Activated CD8-positive, alpha-beta memory T cell treated with anti-CD3 and anti-CD28 coated beads for 24 hours (primary cell): ENCODE measurements at places on chromosomes 16 and 17.

DNA sequence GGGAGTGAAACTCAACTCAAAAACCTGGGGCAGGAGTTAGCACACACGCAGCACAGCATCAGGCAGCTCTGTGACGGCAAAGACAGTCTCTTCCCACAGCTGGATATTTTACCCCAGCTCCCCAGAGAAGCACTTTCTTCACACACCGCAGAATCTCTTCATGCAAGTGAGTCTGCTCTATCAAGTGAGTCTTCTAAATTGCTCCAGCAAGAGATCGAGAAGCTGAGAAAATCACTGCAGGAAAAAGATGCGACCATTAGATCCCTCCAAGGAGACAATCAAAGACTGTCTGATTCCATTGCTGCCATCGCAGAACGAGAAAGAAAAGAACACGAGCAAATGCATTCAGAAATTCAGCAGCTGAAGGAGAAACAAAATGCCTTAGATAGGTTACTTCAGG is 16.9 kb upstream of the LCMT1 start:
- no peak for DNase-seq

DNA sequence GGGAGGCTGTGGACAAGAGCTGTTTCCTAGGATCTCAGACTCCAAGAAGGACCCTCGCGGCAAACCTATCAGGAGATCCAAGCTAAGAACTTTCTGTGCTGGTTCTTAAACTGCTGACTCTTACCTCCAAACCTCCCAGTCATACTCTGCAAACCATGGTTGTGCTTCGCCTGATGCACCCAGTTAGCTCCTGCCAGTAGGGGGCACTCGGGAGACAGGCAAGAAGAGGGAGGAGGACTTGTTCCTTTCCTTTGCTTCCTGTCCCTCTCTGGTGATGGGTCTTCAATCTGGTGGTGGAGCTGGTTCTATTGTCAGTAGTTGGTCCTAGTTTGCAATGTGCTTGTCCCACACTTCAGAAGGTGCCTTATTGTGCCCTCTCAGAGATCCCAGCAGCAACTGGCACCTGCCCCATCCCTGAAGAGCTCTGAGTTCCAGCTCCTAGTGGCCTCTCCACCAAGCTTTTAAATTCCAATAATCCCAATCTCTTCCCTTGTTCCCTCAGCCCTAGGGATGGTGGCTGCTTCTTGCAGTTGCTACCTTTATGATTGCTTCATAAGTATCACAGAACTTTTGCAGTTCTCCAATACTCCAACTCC is 113.5 kb upstream of the RPL38 start:
- DNase-seq = peak; percentile 64

- no peak for DNase-seq
Measured at GRCh38 chr16:84007965-84008364, 34.6 kb downstream of the SLC38A8 start.

- no peak for DNase-seq
Measured at GRCh38 chr17:3828151-3828851, 17.7 kb downstream of the NCBP3 start.

GRCh38 chr17:16352667-16353316 is 477 bp downstream of the CENPV start:
- DNase-seq = peak; percentile 88

GRCh38 chr16:14502256-14502875 is 127.7 kb downstream of the PARN start:
- DNase-seq = no peak

GRCh38 chr17:75271233-75271954 is 363 bp upstream of the MIF4GD start:
- peak; percentile 95 for DNase-seq

GRCh38 chr16:87926246-87927194 is 9.8 kb downstream of the CA5A start:
- DNase-seq = no peak

GRCh38 chr17:38449364-38449763 is 21.1 kb downstream of the ARHGAP23 start:
- no peak for DNase-seq

DNA sequence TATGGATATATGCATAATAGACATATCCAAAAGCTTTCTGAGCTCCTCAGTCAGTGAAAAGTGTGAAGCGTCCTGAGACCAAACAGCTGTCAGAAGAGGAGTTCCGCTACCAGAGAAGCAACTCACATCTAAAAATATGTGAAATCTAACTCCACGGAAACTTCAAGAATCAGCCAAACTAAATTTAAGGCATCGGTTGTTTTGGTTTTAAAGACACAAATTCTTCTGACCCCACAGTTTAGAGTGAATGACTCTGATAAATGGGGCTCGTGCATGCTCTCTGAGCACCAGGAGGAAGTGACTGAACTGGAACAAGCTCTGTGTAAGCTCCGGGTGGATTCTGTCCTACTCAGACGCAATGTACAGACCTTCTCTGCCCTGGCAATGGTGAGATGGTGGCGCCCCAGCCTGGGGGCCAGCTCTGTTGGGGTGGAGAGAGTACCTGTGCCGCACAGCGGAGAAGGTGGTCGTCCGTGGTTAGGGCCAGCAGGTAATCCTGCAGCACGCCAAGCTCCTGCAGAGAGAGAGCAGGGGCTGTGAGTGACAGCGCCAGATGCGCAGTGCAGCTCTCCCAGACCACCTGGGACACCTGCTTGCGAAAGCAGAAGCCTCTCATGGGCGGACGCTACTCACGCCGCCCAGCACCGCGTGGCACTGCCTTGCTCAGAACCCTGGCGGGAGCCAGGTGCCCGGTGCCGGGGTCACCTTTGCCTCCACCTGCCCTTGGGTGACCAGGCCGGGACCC is 44.4 kb upstream of the ATP2A3 start:
- DNase-seq = no peak

- DNase-seq = no peak
Measured at GRCh38 chr17:50575581-50576210, 15.2 kb downstream of the CACNA1G start.

DNA sequence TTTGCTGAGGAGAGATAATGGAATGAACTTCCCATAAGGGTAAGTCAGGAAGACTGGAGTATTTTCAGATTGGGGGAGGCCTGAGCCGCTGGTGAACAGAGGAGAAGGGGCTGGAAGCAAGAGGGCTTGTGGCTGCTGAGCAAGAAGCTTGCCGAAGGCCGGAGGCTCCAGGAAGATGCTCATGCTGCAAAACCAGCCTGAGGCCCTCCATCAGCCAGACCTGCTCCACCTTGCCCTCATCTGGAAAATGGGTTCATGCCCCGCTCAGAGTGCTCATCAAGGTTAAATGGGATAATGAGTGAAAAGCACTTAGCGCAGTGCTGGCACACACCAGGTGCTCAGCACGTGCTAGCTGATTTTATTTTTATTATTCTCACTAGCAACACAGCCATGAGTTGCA is 5.5 kb upstream of the ASGR1 start:
- DNase-seq = no peak

DNA sequence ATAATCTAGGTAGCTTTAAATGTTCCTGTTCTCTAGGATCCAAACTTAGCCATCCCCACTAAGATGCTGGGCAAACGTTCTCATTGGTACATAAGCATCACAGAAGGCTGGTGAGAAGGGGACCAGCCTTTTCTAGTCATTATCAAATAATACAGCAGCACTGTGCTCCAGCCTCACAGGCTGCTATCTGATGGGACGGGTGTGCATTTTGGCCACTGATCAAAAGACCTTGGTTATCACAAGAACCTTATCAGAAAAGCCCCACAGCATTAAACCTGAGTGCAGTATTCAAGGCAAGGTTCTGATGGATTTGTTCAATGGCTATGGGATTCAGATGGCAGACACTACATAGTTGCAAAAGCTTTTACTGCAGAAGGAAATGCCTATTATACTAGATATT is 19.1 kb upstream of the KPNB1 start:
- DNase-seq = no peak

DNA sequence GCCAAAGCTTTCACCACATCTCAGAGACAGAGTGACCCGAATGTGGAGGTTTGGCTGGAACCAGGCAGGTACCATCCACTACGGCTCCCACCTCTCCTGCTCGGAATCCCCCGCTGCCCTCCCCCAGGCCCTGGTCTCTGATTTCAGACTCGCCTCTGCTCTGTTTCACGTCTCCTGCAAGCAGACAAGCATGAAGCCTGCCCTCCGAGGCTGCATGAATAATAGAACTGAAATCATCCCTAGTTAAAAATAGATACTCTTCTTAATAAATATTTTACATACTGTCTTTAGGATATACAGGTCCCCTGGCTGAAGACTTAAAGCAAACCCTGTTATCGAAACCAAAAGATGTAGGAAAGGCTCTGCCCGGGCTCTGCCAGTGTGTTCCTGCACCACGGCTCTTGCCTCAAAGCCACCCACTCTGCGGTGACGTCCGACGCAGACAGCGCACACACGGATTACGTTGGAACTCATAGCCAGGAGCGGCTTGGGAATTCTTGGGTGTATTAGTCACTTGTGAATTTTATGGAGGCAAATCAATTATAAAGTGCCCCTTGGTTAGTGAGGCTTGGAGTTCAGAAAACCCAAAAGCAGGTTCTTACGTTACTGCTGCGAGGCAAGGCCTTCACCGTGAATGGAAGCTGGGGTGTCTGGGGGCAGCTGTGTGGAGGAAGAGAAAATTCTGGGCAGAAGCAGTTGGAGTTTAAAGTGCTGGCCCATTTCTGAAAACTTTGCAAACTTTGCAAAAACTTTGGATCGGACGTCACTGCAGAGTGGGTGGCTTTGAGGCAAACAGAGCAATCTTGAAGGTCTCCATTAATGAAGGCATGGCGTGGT is 25.6 kb upstream of the NPTX1 start:
- no peak for DNase-seq

GRCh38 chr16:72558501-72558900 is 386.5 kb upstream of the PMFBP1 start:
- no peak for DNase-seq

DNA sequence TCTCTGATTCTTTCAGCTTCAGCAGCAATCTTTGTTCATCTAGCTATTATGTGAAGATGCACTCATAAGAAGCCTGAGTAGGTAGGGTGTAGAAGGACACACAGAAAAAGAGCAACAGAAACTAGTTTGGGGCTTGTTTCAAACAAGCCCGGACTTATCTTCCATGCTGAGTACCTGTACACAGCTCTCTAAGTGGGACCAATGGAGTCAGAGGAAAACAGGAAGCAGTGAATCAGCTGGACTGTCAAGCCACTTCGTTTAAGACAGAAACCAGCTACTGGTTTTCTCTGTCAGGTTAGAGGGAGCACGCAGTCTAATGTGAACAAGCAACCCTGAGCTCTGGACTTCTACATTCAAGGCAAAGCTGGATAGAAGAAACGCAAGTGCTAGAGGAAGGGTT is 16.0 kb downstream of the MAP2K6 start:
- DNase-seq = no peak

GRCh38 chr16:81646561-81646960 is 132.5 kb upstream of the PLCG2 start:
- DNase-seq = no peak

DNA sequence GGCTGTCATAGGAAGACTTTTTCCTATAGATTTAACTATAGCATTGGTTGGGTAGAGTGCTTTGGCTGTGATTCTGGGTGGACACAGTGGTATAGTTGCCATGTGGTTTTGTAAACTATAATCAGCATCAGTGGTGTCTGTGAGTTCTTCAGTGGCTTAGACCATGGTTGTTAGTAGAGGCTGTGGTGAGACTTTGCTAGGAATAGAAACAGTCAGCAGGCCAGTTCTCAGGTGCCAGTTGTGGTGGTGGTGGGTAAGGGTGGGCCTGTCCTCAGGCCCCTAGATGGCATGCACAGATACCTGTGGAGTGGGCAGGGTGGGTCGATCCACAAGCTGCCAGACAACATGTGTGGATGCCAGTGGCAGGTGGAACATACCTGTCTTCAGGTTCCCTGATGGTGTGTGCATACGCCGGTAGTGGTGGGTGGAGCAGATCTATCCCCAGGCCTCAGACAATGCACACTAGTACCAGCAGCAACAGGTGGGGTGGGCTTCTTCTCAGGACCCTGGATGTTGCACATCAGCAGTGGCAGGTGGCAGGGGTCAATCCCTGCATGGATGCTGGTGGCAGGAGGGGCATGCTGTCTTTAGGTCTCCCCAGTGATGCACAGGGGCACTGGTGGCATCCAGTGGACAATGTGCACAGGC is 28.4 kb upstream of the GINS3 start:
- DNase-seq = no peak

DNA sequence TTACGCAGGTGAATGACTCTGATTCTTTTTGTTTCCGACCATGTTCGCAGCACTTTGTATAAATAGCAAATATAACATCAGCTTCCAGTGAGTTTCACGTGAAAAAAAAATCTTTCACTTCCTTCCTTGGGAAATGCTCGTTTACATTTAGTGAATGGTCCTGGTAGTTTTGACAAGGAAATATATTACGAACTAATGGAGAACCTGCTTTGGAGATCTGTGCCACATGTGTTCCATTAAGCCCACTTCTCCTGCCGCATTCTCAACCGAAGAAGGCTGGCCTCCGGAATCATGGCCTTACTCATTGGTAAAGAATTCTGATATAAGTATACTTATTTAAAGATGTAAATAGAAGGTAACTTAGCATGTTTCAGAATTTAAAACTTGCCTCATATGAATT is 3.6 kb downstream of the CRAMP1 start:
- no peak for DNase-seq

GRCh38 chr16:67647681-67648080 is 2.7 kb downstream of the CARMIL2 start:
- peak; percentile 54 for DNase-seq

GRCh38 chr17:8221663-8222379 is 11.4 kb upstream of the AURKB start:
- DNase-seq = peak; percentile 99

DNA sequence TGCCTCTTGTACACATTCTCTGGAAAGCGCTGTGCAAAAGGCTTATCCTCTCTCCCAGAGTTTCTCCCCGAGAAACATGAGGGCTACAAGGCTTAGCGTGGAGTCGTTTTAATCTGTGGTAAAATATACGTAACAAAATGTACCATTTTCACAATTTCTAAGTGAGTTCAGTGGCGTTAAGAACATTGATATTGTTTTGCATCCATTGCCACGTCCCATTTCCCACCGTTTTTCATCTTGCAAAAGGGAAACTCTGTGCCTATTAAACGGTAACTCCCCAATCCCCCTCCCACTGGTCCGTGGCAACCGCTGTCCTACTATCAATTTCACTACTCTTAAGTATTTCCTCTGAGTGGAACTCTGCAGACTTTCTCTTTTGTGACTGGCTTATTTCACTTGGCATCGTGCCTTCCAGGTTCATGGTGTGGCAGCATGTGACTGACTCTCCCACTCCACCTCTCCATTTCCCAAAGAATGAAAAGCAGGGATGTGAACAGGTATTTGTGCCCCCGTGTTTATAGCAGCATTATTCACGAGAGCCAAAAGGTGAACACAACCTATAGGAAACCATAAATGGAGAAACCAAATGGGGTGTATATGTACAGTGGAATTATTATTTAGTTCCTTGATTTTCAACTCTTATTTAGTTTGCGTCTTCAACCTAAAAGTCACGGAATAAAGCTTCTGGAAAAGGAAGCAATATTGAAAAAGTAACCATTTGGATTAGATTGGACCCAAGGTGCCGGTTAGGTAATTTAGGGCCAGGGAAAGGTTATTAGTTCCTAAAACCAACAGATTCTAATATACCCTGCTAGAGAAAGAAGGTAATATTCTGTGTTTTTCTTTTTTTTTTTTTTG is 1.1 kb upstream of the USP32 start:
- peak; percentile 74 for DNase-seq

- no peak for DNase-seq
Measured at GRCh38 chr17:55726440-55726839, 3.8 kb upstream of the TMEM100 start.

GRCh38 chr17:28536532-28537218 is 15.7 kb downstream of the UNC119 start:
- DNase-seq = no peak
